ENCODE measurements at places on chromosomes 13 and 19. TPM values are rescaled to one million over a fixed set of nuclear protein-coding genes. Genes with fewer than 3 reads are reported as not detected.

DNA sequence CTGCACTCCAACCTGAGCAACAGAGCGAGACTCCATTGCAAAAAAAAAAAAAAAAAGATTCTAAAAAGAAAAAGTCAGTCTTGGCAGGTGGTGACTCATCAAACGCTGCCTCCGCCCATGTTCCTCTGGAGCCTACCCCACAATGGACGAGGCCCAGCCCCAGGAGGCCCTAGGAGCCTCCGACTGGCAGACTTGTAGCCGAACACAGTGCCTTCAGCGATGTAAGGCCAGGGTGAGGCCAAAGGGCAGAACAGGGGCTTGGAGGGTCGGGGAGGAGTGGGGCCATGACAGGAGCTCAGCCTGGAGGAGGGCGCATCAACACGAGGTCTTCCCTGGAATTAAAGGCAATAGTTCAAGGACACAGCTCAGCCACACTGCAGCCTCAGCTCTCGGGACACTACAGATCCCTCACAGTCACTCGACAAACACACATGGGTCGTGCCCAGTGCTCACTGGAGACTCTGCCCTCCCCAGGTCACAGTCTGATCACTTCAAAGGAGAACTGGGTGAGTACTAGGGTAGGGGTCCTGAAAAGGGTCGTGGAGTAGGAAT lies 5.1 kb downstream of the USE1 start:
- peaks cover under 1% of the 10 kb centered on the region for H3K27me3 ChIP-seq
- peaks cover 2% of the 10 kb centered on the region for H3K36me3 ChIP-seq
- H3K4me3 ChIP-seq: peak overlapping the region; percentile 47
- peaks cover 19% of the 10 kb centered on the region for H3K4me1 ChIP-seq
- no peak overlapping the region for H3K27ac ChIP-seq

DNA sequence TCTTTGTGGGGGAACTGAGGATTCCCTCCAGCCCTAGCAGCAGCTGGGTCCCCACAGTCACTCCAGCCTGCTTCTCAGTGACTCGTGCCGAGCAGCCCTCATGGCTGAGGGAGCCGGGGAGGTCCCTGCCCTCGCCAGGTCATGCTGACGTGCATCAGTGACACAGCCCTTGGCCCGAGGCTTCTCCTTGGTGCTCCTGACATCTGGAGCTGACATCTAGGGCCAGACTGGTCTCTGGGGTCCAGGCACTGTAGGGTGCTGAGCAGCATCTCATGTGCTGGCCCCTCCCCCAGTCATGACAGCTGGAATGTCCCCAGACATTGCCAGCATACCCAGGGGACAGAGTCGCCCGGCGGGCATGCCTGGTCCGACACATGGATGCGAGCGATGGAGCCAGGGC lies 14.4 kb downstream of the COMP start:
- no peak overlapping the region for H3K27ac ChIP-seq
- H3K27me3 ChIP-seq: peaks cover 50% of the 10 kb centered on the region
- no peaks in the 10 kb centered on the region for H3K36me3 ChIP-seq
- no peak for DNase-seq
- no peak overlapping the region for H3K4me3 ChIP-seq
- H3K4me1 ChIP-seq: no peaks in the 10 kb centered on the region

Gene SYMPK
- total RNA-seq: 115 TPM

Gene FXYD1
- total RNA-seq: 4.2 TPM

GRCh38 chr13:46181377-46181839 lies 569 bp downstream of the LCP1 start:
- peaks cover 36% of the 10 kb centered on the region for H3K4me1 ChIP-seq
- H3K27me3 ChIP-seq: no peaks in the 10 kb centered on the region
- no peak overlapping the region for H3K4me3 ChIP-seq
- DNase-seq: no peak

Gene ZNF90
- 27.3 TPM for total RNA-seq

Gene TEX29
- 0.50 TPM for total RNA-seq

DNA sequence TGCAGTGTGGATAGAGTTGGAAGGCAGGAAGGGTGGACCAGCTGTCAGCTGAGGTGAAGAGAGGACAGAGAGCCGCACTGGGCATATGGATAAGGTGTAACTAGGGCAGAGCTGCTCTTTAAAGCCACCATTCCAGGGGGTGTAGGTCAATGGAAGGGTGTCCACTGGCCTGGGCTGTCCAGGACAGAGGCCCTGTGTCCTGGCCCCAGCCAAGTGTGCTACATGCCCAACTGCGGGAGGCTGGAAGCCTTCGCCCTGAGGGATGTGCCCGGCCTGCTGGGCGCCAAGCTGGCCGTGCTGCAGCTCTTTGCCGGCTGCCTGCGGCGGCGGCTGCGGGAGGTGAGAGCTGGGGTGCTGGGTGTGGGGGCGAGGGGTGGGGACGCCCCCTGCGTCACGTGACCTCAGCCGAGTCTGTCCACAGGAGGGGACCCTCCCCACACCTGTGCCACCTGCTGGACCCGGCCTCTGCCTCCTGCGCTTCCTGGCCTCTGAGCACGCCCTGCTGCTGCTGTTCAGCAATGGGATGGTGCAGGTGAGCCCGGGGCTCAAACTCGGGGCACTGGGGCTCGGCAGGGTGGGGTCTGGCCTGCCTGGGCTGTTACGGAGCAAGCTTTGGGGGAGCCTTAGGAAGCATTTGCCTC lies 9.8 kb downstream of the PLK5 start:
- H3K27me3 ChIP-seq: peaks cover 2% of the 10 kb centered on the region
- H3K4me1 ChIP-seq: no peaks in the 10 kb centered on the region
- H3K4me3 ChIP-seq: no peak overlapping the region
- H3K36me3 ChIP-seq: no peaks in the 10 kb centered on the region
- no peak for DNase-seq

DNA sequence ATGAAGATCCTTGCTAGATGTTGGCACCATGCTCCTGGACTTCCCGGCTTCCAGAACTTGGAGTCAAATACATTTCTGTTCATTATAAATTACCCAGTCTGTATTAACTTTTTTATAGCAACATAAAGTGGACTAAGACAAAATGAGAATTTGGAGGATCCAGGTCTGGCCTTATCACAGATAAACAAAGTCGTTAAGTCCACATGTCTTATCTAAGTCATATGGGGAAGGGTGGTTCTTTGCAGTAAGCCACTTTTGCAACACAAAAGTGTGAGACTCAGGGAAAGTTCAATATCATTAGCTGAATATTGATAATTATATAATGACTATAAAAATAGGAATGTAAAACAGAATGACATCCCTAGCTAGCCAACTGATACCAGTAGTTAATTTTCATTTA lies 91.6 kb upstream of the SIAH3 start:
- H3K4me1 ChIP-seq: no peaks in the 10 kb centered on the region
- no peaks in the 10 kb centered on the region for H3K36me3 ChIP-seq
- no peak for DNase-seq
- H3K27ac ChIP-seq: no peak overlapping the region
- no peak overlapping the region for H3K4me3 ChIP-seq
- no peaks in the 10 kb centered on the region for H3K27me3 ChIP-seq

DNA sequence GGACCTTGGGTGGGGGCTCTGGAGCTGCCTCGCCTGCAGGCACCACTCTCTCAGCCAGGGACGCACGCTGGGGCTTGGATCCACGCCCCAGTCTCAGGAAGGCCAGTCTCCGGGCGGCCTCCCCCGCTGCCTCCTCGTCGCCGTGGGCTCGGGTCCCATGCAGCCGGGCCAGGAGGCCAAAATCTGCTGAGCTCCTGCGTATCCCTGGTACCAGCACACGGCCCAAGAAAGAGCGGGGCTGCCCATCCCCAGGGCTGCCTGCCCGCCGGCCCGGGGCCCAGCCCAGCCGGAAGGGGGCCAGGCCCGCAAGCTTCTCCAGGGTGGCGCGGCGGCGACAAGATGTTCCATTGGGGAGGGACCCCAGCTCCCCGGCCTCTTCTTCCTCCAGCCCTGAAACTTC lies 6.7 kb downstream of the EXOC3L2 start:
- H3K36me3 ChIP-seq: peaks cover 1% of the 10 kb centered on the region
- H3K27me3 ChIP-seq: peaks cover 52% of the 10 kb centered on the region
- H3K27ac ChIP-seq: no peak overlapping the region
- no peak overlapping the region for H3K4me3 ChIP-seq
- H3K4me1 ChIP-seq: peaks cover 16% of the 10 kb centered on the region

Gene DIRAS1
- total RNA-seq: 19.9 TPM

Gene HMG20B
- 79.6 TPM for total RNA-seq

Gene CDX2
- 2.4 TPM for total RNA-seq

DNA sequence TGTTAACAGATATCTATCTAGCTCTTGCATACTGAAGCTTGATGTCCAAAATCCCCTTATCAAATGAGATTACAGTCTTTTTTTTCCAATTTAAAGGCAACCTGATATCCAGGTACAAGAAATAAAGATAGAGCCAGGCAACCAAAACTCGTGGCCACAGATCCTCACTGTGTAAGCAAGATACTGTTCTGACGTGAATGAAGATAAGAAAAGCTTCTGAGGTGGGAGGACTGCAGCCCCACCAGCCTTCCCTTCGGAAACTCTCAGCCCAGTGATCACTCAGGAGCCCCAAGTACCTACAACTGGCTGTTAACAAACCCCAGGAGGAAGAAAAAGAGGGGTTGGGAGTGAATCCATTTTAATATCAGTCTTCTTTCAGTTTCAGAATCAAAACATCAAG lies 191.6 kb downstream of the EFNB2 start:
- H3K4me3 ChIP-seq: no peak overlapping the region
- H3K36me3 ChIP-seq: peaks cover 21% of the 10 kb centered on the region
- H3K4me1 ChIP-seq: peaks cover 25% of the 10 kb centered on the region
- H3K27me3 ChIP-seq: peaks cover 1% of the 10 kb centered on the region
- no peak for DNase-seq
- H3K27ac ChIP-seq: peak overlapping the region; percentile 58

DNA sequence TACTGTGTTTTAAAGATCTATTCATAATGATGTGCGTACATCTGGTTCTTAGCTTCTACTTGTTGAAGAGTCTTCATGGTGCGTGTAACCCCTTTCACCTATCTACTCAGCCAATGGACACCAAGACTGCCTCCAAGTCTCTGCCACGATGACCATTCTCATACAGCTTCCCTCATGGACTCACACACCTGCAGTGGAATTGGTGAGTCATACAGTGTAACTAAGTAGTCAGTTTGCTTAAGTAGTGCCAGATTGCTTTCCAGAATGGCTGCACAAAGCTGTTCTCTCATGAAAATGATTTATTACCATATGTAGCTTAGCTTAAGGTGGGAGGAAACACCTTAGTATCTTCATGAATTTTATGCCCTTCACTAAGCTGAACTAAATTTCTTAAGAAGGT lies 112.3 kb downstream of the AKAP11 start:
- H3K27ac ChIP-seq: no peak overlapping the region
- no peak overlapping the region for H3K4me3 ChIP-seq
- H3K36me3 ChIP-seq: peaks cover 7% of the 10 kb centered on the region
- DNase-seq: no peak
- H3K4me1 ChIP-seq: peaks cover 12% of the 10 kb centered on the region

DNA sequence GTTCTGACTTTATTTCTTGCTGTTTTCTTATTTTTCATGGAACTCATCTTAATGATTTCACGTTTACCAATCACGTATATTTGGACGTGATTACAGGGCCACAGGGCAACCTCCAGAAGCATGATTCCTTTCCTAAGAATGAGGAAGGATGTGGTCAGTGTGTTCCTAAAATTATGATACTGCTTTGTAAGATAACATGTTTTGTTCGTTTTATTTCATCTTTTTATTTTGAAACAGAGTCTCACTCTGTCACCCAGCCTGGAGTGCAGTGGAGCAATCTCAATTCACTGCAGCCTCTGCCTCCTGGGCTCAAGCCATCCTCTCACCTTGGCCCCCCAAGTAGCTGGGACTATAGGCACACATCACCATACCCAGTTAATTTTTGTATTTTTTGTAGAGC lies 24.8 kb upstream of the LAIR1 start:
- peaks cover 53% of the 10 kb centered on the region for H3K27me3 ChIP-seq
- H3K27ac ChIP-seq: no peak overlapping the region
- no peak for DNase-seq
- peaks cover 10% of the 10 kb centered on the region for H3K4me1 ChIP-seq

DNA sequence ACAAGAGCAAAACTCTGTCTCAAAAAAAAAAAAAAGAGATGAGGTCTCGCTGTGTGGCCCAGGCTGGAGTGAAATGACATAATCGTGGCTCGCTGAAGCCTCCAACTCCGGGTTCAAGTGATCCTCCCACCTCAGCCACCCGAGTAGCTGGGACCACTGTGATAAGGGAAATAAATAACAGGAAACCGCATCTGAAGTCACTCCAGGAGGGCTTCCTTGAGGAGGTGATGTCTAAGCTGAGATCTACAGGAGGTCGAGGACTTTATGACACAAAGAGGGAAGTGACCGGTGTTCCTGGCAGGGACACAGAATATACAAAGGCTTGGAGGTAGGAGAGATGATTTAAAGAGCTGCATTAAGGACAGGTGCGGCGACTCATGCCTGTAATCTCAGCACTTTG lies 8.9 kb upstream of the NR2F6 start:
- no peak for DNase-seq
- no peaks in the 10 kb centered on the region for H3K36me3 ChIP-seq
- no peaks in the 10 kb centered on the region for H3K27me3 ChIP-seq
- H3K27ac ChIP-seq: no peak overlapping the region
- H3K4me1 ChIP-seq: no peaks in the 10 kb centered on the region

DNA sequence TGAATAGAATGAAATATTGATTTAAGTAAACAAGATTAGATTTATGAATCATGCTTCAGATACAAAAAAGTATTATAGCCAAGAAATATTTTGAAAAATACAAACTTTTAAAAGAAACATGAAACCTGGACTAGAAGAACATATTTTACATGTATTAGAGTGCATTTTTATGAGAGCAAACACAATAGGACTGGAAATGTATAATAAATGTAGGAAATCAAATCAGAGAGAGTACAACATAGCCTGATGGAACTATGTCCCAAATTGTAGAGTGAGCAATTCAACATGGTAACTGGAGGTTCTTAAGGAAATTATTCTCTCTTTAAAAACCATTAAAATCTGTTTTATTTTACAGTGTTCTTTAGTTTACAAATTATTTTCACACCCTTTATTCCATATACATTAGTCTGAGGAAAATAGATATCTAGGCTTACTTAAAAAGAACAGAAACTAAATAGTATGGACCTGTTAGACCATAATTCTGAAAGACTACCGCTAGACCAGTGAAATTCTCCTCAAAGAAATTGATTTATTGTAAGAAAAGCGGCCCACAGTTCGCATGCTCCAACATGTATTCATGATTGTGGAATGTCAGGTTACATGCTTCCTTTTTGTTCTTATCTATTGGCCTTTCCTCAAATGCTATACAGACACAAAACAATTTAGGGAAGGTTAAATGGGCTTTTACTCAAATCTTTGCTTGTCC lies 1526.5 kb upstream of the SLC10A2 start:
- no peak overlapping the region for H3K27ac ChIP-seq
- no peaks in the 10 kb centered on the region for H3K36me3 ChIP-seq
- no peak for DNase-seq

- no peak overlapping the region for H3K27ac ChIP-seq
- peaks cover under 1% of the 10 kb centered on the region for H3K27me3 ChIP-seq
- DNase-seq: no peak
- peak overlapping the region; percentile 60 for H3K4me3 ChIP-seq
- H3K4me1 ChIP-seq: peaks cover 6% of the 10 kb centered on the region
Observed at GRCh38 chr19:3978145-3978544, 7.1 kb downstream of the EEF2 start.

Gene ERF
- 105 TPM for total RNA-seq
